ENCODE measurements at places on chromosomes 1 and 21.

- DNase-seq, result no peak
Measured at GRCh38 chr1:37601441-37601840, 5.7 kb upstream of the GNL2 start.

DNA sequence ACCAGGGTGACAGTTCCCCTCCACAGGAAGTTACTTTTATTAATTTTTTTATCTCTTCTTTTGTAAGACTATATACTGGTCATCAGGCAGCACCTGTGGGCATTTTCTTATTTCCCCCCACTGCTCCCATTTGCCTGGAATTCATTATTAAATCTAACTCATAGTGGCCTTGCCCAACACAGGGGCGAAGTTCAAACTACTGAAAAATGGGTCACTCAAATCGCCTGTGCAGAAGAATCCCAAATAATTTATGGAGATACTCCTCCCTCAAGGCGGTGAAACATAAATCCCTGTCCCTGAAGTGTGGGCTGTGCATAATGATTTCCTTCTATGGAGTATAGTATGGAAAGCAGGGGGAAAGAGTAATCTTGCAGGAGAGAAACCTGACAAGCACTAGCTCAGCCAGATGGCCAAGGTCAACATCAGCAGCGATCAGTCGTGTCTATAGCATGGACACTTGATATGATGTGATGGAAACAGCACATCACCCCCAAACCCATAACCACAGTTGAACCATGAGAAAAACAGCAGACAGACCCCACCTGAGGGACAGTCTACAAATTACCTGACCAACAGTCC, 7.9 kb downstream of the CAMK2N1 start:
- no peak for DNase-seq

DNA sequence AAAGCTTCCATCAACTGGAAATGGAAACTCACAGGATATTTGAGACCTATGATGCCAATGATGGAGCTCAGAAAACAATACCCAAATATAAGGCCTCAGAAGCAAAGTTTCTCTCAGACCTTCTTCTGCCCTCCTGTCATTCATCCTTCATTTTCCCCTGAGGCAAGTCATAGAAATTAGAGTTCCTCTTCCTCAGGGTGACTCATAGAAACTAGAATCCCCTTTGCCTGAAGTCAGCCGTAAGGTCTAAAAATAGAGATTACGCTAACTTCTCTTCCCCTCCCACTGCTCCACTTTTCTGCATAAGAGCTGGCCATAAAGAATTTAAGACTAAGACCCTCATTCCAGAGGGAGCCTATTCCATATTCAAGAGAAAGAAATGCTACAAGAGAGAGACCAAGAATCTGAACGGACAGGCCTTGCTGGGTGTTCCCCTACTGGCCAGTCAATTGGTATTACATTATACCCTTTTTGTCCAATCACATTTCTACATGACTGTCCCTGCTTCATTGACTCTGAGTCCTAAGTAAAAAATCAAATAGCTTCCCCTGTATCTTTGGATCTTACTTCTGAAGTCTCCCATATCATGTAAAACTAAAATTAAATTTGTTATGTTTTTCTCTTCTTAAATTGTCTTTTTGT, 994.9 kb downstream of the ADGRL2 start:
- no peak for DNase-seq

- no peak for DNase-seq
Measured at GRCh38 chr1:152801333-152801732, 4.8 kb downstream of the LCE1D start.

DNA sequence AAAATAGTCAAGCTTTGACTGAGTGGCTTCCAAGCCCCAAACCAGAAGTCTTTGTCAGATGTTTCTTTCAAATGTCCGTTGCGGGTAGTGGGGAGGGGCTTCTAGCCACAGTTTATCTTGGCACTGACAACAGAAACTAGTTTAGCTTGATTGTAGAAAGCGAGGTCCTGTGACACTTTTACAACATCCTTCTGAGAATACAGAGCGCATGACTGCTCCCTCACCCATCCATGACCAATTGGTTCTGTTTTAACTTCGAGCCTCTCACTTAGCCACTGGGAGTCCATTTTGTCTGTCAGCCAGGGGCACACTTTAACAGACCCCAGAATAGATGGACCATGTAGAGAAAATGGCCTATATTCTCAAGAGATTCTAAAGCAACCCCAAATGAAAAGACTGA, 199.2 kb upstream of the ST6GALNAC5 start:
- DNase-seq, result no peak

DNA sequence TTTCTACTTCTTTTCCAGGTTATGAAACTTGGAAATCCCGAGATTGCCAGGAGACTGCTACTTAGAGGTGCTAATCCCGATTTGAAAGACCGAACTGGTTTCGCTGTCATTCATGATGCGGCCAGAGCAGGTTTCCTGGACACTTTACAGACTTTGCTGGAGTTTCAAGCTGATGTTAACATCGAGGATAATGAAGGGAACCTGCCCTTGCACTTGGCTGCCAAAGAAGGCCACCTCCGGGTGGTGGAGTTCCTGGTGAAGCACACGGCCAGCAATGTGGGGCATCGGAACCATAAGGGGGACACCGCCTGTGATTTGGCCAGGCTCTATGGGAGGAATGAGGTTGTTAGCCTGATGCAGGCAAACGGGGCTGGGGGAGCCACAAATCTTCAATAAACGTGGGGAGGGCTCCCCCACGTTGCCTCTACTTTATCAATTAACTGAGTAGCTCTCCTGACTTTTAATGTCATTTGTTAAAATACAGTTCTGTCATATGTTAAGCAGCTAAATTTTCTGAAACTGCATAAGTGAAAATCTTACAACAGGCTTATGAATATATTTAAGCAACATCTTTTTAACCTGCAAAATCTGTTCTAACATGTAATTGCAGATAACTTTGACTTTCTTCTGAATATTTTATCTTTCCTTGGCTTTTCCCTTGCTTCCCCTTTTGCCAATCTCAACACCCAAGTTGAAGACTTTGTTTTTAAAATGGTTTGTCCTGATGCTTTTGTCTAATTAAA, 4.0 kb downstream of the CDKN2C start:
- no peak for DNase-seq

DNA sequence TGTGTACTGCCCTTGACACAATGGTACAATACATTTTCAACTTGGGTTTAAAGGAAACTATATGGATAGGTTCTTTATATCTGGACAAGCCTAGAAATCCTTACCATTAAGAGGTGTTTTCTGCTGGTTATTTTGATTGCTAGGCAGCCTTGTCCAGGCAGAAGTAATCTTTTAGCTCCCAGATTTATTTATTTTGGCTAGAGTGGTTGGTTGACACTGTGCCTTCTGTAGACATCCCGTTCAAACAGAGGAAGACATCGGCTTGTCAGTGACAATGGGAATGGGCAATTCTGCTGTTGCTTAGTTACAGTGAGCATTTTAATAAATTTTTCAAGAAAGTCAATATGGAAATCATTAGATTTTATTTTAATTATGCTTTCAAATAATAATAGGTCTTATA, 138.8 kb downstream of the VPS13D start:
- DNase-seq, result no peak

DNA sequence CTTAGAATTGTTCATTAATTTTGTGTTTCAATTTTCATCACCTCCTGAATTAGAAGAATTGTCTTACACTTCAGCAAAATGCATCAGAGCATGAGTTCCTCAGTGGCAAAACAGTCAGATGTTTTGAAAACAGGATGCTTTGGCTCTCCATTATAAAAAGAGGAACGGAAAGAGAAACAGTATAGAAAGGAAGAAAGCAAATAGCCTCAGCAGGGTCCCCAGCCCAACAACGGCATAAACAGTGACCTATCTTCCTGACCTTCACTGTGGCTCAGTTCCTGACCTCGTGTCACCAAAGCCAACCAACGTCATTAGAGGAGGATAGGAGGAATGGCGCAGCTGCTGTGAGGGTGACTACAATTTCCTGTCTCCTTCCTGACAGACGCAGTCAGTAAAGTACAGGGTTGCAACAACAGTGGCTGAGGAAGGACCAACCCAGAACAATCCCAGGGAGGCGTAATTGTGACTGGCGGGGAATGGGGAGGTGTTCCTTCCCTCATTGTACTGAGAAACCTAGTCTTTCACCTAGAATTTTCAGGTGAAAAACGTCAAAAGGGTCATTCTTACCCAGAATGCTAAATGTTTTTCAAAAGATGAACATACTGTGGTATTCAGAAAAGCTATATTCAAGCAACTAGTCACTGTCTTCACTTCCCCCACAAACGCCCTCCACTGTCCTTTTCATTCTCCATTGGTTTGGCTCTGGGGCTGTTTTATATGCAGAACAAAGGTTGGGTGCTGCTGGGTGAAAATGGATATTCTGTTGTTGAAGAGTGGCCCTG, 197.9 kb upstream of the SGIP1 start:
- no peak for DNase-seq

DNA sequence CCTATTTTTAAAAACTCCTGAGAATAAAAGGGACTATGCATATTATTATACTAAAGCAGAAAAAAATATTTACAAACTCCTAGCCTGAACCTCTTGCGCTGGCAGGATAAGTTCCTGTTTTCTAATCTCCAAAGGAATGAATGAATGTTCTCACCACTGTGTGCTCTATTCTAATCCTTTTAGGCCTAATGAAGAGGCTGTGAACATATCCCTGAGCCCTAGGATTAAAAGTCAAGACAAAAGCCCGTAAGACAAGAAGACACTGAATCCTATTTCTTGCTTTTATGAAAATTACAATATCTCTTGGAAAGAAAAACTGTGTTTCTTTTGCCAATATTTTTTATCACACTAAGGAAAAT, 317.5 kb downstream of the HHAT start:
- DNase-seq, result no peak

DNA sequence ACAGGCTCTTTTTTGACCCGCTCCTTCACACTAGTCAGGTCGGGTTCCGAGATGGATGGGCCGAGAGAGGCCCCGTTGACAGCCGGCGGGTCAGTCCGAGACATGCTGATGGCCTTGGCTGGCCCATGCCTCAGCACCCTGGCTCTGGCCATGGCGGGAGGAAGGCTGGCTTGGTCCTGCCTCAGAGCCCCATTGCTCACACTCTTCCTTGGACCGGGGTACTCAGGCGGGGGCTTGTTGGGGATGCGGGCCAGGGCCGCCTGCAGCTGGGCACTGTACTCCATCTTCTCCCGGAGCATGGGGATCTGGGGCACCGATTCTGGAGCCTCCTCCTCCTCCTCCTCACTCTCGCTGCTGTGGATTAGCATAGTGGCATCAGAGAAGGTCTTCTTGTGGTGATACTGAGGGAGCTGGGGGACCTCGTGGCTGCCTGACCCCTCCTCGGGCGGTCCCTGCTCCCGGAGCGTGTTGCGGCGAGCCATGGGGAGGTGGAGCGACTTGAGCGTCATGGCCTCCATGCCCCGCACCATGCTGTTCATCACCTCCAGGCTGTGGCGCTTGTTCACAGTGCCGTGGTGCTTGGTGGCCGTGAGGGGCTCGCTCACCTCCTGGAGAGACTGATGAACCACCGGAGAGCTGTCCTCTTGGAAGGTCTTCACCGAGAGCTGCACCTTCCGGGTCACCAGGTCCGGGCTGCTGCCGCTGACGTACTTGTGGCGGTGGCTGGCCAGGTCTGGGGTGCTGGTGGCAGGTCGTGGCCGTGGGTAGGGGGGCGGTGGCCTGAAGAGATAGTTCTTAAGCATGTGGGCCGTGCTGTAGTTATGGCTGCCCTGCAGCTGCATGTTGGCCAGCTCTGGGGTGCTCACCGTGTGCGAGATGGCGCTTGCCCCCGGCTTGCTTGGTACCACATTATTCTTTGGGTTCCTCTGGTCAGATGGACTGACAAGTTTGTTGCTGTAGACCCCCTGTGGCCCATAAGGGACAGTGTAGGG, 102.7 kb downstream of the SMYD2 start:
- no peak for DNase-seq

DNA sequence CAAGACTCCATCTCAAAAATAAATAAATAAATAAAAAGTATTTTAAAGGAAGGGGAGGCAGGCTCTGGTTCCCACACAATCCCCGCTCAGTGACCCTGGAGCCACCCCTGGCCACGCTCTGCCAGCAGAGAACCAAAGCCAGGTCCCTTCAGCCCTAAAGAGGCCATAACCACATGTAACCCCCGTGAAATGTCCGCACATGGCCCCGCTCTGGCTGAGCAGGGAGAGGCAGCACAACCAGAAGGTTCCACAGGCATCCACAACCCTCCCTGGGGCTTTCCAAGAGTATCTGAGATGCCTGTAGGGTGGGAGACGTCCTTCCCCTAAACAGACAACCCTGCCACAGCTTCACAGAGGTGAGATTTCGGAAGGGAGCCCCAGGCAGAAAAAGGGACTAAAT, 1.4 kb upstream of the ARF1 start:
- no peak for DNase-seq

- DNase-seq, result no peak
Measured at GRCh38 chr1:117633423-117633822, 27.6 kb downstream of the TENT5C start.

- no peak for DNase-seq
Measured at GRCh38 chr1:7845761-7846160, 7.1 kb downstream of the UTS2 start.

GRCh38 chr1:225627304-225627947, 25.5 kb downstream of the ENAH start:
- no peak for DNase-seq

Measured in stimulated activated CD8-positive, alpha-beta memory T cell treated with anti-CD3 and anti-CD28 coated beads, Interleukin-4, amount 100 ng/mL, for 1 hour (primary cell).